Stimulated activated CD8-positive, alpha-beta memory T cell treated with anti-CD3 and anti-CD28 coated beads, Interleukin-15, amount 100 ng/mL, for 4 hours (primary cell): ENCODE measurements at places on chromosomes 6 and 20.

GRCh38 chr20:5797843-5798462 is 47.8 kb downstream of the SHLD1 start:
- no peak for DNase-seq

GRCh38 chr6:161476711-161477110 is 202.8 kb upstream of the AGPAT4 start:
- no peak for DNase-seq

- DNase-seq: no peak
Measured at GRCh38 chr20:63290136-63290676, 2.8 kb upstream of the COL20A1 start.

DNA sequence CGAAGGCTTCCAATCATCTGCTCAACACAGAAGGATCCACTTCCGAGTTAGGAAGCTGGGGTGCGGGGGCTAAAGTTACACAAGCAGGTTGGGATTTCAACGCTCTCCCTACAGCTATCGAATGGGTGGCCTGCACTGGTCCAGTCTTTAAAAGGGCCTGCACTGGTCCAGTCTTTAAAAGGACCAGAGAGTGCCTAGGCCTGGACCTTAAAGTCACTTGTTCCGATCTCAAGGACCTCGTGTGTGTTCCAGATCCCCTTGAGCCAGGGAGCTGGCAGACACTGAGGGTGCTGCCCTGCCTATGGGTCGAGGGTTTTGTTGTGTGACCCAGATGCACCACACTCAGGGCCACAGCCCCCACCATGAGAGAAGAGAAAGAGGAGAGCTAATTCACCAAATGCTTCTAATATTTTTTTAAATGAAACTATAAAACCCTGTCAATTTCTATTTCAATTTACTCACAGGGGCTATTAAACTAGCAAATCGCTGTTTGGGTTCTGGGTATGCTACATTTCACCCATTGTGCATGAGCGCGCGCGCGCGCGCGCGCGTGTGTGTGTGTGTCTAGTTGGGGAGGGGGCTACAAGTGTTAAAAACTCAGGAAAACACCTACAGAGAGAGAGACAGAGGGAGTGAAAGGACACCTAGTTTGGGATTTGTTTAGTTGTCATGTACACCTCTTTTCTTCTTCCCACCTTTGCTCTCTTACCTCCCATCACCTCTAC is 7.5 kb downstream of the TFAP2B start:
- no peak for DNase-seq

DNA sequence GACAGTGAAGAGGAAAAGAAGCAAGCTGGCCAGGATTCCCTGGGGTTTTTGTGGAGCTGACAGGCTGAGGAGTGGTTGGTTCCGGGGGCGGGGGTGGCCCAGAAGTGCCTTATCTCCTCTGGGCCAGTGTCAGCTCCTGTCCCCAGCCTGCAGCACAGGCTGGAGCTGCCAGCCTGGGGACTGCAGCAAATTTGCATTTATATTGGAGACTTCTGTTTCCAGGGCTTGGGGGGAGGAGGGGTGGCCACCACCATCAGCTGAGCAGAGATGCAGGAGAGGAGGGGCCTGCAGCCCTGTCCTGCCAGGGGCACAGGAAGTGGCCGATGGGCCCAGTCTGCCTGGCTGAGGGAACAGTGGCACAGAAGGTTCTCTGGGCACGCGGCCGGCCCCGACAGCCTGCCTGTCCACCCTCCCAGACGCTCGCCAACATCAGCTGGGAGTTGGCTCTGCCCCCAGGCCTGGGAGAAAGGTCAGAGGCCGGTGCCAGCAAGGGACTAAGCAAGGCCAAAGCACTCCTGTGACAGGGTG is 24.3 kb upstream of the SCRT2 start:
- no peak for DNase-seq

- no peak for DNase-seq
Measured at GRCh38 chr20:1881240-1881835, 13.9 kb upstream of the SIRPA start.

GRCh38 chr6:37602801-37603200 is 94.9 kb downstream of the MDGA1 start:
- DNase-seq: no peak

DNA sequence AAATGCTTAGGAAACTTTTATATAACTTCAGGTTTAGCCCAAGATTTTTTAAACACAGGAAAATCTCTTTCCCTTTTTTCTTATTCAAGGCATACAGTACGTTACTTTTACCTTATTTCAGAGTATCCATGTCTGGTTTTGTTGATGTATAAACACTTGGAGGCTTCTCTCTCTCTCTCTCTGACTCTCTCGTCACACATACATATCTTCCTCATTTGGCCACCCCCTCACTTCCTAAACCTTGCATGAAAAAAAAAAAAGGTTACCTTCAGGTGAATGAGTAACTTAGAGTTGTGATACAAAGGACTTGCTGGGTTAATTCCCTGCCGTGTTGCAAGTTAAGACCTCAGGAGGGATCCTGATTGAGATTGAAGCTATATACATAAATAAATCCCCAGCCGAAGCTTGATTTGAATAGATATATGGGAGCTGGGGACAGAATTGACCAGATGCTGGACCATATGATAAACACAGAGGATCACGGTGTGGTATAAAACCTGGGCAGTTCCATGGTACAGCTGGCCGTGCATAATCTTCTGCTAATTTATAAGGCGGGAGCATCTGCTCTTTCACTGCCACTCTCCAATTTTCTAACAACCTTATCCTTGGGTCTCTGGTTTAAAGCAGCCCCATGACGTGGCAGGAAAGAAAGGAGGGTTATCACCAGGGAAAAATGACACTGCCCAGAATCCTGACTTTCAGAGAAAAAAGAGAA is 55.1 kb upstream of the IL20RA start:
- no peak for DNase-seq

GRCh38 chr6:77337392-77337791 is 125.9 kb downstream of the HTR1B start:
- DNase-seq: no peak

- no peak for DNase-seq
Measured at GRCh38 chr6:18829272-18829870, 442.2 kb downstream of the RNF144B start.

GRCh38 chr20:8670893-8671215 is 398.0 kb upstream of the PLCB4 start:
- DNase-seq: no peak

DNA sequence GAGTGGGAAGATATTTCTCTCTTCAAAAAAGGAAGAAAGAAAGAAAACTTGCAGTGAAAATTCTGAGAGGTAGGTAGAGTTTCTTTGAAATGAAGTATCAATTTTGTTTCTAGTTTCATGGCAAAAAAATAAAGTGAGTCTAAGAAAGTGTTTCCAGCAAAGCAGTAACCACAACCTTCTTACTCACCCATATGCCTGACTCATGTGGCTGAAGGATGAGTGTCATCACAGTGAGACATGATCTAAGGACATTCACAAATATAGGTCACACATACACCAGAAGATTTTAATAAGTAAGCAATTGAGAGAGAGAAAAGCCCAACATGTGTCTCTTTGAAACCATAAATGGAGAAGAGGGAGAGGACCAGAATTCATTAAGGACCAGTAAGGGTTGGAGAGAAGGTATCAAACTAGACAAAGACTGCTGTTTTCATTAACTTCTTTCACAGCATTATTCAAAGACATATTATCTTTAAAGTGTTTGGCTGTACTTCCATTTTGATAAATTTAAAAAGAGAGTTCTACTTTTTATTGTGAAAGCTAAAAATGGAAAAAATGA is 169.5 kb downstream of the FRK start:
- no peak for DNase-seq

DNA sequence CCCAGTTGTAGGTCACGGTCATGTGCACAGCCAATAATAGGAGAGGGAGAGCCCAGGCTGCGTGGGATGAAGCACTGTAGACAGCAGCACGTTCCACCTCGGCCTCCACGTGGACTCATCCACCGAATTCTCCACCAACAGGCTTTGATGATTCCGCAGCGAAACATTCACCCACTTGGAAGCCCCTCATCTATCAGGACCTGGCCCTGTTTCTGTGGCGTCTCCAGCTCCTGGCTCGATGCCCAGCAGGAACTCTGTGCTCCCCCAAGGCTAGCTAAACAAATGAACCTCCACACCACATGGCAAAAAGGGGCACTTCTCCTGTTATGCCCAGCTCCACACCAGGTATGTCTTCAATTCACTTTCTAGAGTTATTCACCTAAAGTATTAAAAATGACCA is 237.9 kb upstream of the PDE10A start:
- DNase-seq: no peak

GRCh38 chr6:21842875-21843645 is 249.5 kb downstream of the SOX4 start:
- DNase-seq: no peak

- DNase-seq: no peak
Measured at GRCh38 chr6:121633309-121633708, 197.9 kb downstream of the GJA1 start.

DNA sequence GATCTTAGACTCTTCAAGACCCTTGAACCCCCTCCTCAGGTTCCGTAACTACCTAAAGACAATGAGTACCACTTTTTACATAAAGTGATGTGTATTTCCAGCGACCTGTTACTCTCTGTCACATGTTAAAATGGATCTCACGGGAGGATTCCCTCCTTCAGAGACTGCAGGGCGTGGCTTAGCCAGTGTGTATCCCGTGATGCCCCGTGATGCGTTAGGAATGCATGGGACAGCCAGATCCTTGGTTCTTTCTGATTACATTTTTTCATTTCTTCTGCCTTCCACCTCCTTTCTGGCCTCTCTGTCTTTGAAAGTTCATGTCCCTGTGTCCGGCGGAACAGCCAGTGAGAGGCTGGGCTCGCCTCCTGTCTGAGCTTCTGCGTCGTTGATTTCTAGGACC is 155.5 kb downstream of the TMEM242 start:
- DNase-seq: no peak

DNA sequence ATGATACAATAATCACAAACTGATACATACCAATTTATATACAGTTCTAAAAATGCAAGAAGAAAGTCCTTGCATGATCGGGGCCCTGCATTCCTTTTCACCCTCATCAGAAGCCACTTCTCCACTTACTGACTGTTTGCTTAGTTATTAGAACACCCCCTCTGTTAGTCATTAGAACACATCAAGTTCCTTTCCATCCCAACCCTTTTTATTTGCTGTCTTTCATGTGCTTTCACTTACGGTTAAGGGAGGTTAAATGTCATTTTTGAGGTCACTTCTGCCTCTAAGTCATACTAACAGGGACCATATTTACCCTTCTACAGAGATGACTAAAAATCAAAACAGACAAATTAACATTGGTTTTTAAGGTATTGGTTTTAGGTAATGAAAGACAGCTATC is 149.1 kb downstream of the LMBRD1 start:
- DNase-seq: no peak

DNA sequence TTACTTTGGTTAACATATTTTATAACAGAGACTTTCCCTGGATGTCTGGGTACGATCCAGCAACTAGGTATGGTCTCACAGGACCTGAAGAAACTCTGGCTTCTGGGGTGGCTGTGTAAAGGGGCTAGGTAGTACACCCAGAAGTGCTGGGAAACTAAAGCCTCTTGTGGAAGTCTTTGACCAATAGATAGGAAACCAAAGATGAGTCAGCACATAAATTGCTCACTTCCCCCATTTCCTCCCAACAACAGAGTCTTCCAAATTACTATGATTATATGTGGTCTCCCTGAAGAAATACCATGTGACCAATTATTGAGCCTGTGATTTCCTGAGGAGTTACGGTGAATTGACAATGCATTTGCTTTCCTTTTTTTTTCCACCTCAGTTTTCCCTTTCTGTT is 26.8 kb upstream of the TBX18 start:
- DNase-seq: no peak

DNA sequence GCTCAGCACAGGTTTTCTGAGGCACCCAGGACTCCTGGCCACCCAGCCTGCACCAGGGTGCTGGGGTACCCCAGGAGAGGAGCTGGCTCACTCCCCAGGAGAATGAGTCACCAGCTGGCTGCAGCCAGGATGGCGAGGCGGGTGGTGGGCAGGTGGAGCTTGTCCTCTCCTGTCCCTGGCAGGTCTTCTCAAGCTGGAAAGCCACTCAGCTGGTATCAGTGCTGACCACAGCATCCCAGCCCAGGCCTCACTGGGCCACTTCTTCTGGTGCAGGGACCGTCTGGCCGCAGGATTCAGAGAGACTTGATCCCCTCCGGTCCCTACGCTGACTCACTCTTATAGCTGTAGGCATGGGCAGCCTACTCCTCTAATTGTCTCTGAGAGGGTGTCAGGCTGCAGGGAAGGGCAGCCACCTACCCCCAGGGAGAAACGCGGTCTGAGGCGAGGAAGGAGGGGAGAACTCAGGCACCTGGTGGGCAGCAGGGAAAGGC is 22.2 kb downstream of the TFEB start:
- no peak for DNase-seq

DNA sequence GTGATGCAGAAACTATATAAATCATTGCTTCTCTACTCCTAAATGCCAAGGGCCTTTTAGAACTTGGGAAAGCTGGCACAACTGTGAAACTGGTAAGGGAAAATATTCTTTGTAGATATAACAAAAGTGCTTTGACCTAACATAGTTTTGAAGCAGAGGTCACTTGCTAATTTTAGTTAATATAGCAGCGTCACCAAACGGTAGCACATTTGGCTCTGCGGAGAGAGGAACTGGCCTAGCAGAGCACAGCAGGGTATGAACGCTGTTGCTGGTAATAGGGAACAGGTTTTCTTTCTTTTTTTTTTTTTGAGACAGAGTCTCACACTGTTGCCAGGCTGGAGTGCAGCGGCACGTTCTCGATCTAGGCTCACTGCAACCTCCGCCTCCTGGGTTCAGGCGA is 67.4 kb downstream of the ECT2L start:
- no peak for DNase-seq

DNA sequence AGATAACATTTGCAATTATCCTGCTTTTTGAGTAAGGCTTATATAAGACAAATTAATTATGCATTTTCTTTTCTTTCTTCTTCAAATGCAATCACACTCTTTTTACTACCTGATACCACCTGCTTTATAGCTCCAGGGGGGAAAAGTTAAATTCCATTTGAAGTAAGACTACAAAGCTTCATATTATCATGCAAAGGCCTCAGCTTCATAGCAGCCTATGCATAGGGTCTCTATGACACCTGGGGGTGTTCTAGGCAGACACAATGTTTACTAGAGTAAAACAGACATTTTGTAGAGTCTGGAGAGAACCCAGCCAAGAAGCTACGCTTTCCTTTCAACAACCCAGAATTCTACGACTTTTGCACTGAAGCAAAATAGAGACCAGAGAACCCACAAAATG is 148.0 kb downstream of the MCHR2 start:
- DNase-seq: no peak

DNA sequence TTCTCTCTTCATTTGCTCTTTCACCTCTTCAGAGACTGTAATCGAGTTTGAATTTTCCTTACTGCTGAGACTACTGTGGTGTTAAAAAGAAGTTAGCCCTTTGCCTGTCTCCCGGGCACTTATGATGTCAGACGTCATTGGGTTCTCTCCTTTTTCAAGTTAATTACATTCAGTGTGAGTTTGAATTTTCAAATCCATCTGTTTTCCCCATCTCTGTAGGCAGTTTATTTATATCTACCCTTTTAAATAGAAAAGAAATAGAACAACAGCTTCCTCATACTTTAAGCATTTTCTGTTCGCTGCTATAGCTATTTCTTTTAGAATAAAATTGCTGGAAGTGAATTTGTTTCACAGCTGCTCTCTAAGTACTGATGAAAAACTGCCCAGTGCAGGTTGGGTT is 81.4 kb downstream of the MCHR2 start:
- no peak for DNase-seq

- no peak for DNase-seq
Measured at GRCh38 chr6:66478705-66479104, 771.7 kb upstream of the EYS start.
